ENCODE measurements at places on chromosomes 3 and 15.

GRCh38 chr3:87694678-87695077 lies 364.1 kb downstream of the CGGBP1 start:
- DNase-seq: no peak

GRCh38 chr15:65824941-65825544 lies 33.0 kb upstream of the DENND4A start:
- DNase-seq: peak; percentile 79

GRCh38 chr15:60026555-60026954 lies 22.4 kb downstream of the FOXB1 start:
- no peak for DNase-seq

- no peak for DNase-seq
Measured at GRCh38 chr15:77816983-77817382, 184.3 kb upstream of the LINGO1 start.

- no peak for DNase-seq
Measured at GRCh38 chr15:77609558-77609957, 23.2 kb downstream of the LINGO1 start.

- no peak for DNase-seq
Measured at GRCh38 chr3:15333099-15333955, 941 bp upstream of the SH3BP5 start.

DNA sequence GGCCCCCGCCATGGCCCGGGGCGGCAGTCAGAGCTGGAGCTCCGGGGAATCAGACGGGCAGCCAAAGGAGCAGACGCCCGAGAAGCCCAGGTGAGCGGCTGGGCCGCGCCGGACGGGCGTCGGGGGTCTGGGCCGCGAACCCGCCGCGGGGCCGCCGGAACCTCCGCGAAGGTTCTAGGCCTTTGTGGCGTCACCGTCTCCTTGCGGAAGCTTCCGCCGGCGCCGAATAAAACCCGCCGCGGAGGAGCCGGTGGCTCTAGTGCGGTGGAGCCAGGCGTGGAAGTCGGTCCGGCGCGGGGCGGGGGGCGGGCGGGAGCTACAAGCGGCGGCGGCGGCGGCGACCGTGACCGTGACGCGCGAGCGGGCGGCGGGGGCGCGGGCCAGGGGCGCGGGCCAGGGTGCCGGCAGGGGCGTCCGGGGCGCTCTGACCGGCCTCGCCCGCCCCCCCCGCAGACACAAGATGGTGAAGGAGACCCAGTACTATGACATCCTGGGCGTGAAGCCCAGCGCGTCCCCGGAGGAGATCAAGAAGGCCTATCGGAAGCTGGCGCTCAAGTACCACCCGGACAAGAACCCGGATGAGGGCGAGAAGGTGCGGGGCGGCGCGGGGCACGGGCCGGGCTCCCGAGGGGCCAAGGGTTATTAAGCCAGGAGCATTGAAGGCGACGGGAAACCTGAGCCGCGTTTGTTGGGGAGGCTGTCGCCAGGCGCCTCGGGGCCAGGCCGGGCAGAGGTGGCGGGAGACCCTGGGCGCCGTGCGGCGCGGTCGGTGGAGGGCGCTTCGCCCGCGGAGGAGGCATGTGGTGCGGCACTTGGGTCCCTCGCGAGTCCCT lies at the start of gene DNAJA4:
TSS of gene DNAJA4 (plus strand) at position 259 of the 833 bp plus-strand sequence. CDS start at position 461, 202 bp downstream.
- DNase-seq: peak; percentile 32

GRCh38 chr15:90213122-90213817 lies 12.1 kb downstream of the SEMA4B start:
- DNase-seq: no peak

GRCh38 chr3:55169608-55170072 lies 241.8 kb upstream of the LRTM1 start:
- peak; percentile 100 for DNase-seq

GRCh38 chr15:74589826-74590225 lies 25.8 kb upstream of the CLK3 start:
- peak; percentile 10 for DNase-seq

DNA sequence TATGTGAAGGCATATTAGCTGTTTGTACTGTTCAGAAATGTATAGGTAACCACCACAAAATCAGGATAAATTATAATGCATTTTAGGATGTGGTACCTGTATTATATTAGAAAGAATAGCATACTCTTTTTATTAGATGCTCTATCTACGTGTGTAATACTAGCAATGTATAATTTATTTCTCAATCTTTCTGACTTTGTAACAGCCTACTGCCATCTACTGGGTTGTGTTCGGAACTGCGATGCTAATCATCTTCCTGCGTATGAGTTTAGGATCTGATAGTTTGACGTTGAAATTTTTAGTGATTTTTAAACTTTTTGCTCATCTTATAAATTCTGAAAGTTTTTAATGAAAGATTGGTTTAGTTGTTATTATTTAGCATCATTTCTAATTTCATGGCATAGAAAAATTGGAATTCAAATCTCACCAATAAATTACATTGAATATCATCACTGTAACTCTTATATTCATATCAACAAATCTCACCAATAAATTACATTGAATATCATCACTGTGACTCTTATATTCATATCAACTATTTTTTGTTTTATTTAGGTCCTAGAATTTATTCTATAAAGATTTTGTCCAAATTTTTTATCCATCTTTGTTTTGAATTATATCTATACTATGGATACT lies 322.7 kb upstream of the ZNF717 start:
- DNase-seq: peak; percentile 46

DNA sequence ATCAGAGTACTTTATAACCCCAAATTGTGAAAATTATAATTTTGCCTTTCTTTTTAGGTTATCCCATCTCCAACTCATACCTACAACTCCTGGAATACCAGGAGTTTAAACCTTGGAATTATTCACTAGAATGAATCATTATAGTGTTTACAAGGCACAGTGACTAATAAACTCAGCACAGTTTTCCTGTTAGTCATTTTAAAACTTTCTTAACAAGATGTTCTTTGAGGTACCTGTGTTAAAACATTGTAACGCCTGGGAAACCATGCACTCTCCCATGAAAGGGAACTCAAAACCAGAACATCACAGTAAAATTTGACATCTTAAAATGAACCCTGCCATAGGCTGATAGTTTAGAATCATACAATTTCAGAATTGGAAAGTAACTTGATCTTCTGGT lies 132.4 kb upstream of the OSTN start:
- peak; percentile 33 for DNase-seq

DNA sequence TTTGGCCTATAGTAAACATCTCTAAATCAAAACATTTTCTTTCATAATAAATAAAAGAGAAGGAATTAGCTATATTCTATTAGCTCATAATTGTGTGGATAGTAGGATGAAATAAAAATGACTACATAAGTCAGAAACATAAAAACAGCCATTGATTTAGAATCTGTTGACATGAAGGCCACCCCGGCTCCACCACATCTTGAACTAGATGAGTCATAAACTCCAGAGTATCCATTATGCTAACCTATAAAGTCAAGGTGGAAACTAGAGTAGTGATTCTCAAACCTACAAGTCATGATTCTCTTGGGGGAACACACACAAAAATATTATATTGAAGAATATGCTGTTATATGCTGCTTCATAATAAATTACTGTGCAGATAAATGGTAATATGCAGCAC lies 831.0 kb downstream of the TUSC7 start:
- no peak for DNase-seq

GRCh38 chr15:41281236-41281635 lies 50.2 kb downstream of the CHP1 start:
- peak; percentile 88 for DNase-seq

DNA sequence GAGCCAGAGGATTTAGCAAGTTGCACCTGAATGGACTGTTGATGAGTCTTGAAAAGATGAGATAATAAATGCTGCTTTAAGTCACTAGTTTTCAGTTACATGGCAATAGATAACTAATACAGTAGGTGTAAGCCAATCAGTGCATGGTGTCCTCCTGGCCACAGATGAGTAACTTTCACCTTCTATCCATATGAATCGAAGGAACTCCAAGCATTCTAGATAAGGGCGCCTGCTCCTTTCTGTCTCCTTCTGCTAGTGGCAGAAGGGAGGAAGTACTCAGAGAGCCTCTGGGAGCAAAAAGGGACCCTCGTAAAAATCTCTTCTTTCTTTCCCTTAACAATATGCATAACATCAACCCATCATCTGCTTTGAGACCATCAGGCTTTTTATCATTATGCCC lies 37.3 kb downstream of the TM6SF1 start:
- no peak for DNase-seq

DNA sequence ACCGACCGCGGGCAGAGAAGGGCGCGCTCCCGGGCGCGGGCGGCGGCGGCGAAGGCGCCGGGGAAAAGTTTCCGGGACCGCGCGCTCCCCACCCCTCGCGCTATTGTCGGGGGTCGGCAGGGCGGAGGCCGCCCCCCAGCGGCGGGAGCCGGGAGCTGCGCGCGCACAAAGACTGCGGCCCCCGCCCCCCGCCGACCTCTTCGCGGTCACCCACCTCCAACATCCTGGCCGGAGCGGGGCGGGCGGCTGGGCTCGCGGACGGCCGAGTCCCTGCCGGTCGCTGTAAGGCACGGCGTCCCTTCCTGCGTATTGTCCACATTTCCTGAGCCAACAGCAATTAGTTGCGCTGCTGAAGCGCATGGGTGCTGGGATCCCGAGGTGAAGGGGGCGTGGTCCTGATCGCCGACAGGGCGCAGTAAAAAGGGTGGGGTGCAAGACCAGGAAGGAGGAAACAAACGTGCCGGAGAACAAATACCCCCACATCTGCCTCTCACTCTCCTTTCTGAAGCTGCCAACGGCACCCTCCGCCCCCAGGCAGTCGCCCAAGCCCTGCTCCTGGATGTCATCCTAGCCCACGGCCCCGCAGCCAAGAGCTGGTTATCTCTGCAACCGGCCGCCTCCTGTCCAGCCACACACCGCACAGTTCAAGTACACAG lies at the start of gene TMEM44:
TSS of gene TMEM44 (minus strand) at position 71 of the 656 bp plus-strand sequence. CDS start 204 bp downstream, outside the sequence.
- peak; percentile 83 for DNase-seq

DNA sequence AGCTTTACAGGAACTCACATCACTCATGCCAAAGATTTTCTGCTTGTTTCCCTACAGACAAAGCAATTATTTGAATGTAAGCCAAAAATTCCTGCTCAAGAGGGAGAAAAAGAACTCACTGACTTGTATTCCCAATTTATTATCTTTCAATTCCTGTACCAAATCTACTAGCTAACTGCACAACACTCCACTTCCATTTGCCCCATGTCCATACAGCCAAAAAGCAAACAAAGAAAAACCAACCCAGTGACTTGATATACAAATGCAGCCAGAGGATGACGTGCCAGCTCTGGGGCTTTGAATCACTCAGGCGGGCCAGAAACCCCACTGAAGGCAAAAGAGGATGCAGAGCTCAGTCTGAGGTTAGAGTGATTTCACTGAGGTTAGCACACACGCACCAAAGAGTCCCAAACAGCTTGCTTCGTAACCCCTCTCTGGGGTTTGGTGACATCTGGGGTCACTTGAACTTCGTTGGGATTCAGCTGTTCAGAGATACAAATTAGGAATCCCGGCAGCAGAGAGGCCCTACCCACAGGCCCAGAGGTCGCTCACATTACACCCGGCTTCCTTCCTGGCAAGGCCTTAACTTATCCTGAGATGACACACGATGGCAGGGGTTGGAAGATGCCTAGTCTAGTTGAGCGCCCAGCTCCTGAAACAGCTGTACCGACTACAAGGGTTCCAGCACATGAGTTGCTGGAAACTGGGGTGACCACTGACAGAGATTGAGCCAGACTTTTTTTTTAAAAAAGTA lies 1.6 kb downstream of the RFTN1 start:
- DNase-seq: peak; percentile 86

- no peak for DNase-seq
Measured at GRCh38 chr15:32981536-32981935, 213.0 kb downstream of the FMN1 start.

- DNase-seq: no peak
Measured at GRCh38 chr15:75697523-75697922, 15.1 kb downstream of the CSPG4 start.

DNA sequence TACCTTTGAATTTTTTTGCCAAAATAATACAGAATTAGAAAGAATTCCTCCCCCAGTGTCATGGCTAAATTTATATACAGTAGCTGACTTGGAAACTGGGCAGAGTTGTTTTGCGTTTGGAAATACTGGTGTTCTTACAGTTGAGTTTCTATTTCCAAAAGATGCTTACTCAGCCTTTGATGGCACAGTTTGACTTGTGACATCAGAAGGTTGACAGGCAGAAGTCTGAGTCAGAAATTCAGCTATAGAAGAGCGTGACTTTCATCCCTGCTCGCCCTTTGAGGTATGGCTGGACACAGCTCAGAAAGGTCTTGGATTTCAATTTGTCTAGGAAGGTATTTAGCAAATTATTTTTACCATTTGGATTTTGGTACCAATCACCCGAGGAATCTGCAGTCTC lies 175.8 kb downstream of the VGLL4 start:
- no peak for DNase-seq

- no peak for DNase-seq
Measured at GRCh38 chr3:42705962-42706585, 3.5 kb upstream of the HHATL start.

GRCh38 chr15:69893863-69894262 lies 203.9 kb downstream of the TLE3 start:
- peak; percentile 79 for DNase-seq

GRCh38 chr15:32844118-32844711 lies 126.4 kb downstream of the GREM1 start:
- DNase-seq: peak; percentile 59

GRCh38 chr15:76566276-76566675 lies 229.7 kb downstream of the ISL2 start:
- peak; percentile 9 for DNase-seq

DNA sequence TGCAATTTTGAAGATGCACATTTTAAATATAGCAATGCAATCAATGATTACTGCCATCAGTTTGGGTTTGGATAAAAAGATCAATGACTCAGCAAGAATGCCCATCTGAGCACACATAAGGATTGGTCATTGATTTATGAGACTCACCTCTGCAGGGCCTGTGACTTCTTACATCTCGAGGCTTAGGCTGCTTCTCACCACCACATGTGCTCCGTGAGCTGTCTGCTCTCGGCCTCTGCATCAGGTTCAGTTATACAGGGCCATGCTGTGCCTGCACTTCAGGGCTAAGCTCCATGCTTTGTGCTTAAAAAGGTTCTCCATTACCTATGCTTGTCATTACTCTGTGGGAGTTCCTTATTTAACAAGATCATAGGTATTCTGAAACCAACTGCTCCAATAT lies 887.5 kb downstream of the DIPK2A start:
- DNase-seq: no peak

DNA sequence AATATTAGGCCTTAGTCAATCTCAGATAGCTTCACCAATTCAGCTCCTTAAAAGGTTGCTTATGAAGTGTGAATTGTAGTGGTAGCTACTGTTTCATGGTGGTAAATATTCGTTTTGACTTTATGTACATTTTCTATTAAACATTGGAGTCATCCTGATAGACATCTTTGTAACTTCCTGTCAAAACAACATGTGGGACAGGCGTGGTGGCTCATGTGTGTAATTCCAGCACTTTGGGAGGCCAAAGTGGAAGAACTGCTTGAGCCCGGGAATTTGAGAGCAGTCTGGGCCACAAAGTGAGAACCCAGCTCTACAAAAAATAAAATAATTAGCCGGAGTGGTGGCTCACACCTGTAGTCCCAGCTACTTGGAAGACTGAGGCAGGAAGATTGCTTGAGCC lies 2.0 kb upstream of the TRIM59 start:
- DNase-seq: peak; percentile 23

- peak; percentile 38 for DNase-seq
Measured at GRCh38 chr15:52680041-52680391, 828 bp upstream of the ATOSA start.
